ENCODE measurements at places on chromosomes 4 and X.

- DNase-seq: no peak
Observed at GRCh38 chr4:114684462-114684861, 85.9 kb downstream of the UGT8 start.

DNA sequence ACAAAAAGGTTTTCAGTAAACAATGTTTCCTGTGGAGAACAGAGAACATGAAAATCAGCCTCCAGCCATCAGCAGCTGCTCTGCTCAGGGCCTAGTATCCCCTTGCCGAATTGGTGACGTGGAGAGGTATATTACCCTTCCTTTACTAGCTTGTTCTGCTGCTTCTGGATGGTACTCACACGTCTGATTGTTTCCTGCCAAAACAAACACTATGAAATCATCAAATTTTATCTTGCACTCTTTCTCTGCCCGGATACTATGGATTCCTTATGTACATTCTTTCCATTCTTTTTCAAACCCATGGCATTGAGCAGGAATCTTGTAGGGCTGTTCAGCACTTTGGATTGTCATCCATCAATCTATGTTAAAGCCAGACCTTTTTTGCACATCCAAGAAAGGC is 18.8 kb upstream of the METAP1 start:
- DNase-seq: no peak

DNA sequence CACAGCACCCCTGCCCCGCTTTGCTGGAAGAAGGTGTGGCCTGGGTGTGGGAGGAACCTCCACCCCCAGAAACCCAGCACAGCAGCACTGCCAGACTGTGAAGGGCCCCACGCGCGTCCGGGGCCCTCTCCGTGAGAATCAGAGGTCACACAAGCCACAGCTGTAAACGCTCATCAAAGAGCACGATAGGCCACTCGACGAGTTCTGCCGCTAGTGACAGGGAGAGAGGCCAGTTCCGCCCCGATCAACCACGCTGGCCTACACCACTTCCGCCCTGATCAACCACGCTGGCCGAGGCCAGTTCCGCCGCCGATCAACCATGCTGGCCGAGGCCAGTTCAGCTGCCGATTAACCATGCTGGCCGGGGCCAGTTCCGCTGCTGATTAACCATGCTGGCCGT is 25.9 kb upstream of the ADRA2C start:
- DNase-seq: no peak

DNA sequence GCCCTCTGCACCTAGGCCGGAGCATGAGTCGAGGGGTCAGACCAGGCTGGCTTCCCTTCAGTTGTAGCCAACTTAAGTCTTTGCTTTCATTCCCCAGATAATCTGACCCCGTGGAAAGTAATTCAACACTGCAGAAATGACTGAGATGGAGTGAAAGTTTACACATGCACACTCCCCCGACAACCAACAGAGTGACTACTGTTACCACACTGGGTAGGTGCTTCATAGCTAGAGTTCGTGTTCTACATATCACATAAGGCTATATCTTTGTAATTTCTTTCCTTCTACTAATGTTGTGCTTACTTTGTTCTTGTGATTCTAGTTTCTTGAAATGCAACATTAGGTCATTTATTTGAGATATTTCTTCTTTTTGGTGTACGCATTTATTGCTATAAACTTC is 7.2 kb upstream of the CTAG2 start:
- DNase-seq: no peak

GRCh38 chrX:140495739-140496138 is 9.1 kb downstream of the SOX3 start:
- no peak for DNase-seq

GRCh38 chrX:35773958-35774564 is 24.1 kb upstream of the MAGEB16 start:
- DNase-seq: no peak

GRCh38 chr4:170803492-170803891 is 713.7 kb upstream of the AADAT start:
- no peak for DNase-seq

DNA sequence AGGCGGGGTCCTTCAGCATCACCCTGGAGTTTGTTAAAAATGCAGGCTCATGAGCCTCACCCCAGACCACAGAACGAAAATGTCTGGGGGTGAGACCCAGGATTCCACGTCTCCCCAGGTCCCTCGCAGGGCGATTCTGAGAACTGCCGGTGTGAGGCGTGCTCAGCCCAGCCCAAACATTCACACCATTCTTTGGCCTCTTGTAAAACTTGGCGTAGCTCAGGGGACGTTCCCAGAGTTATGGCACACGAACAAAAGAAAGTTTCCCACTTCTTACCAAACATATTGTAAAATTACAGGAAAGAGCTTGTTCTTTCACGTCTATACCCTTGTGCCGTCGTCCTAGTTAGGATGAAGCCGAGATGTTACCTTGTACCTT is 12.9 kb downstream of the CD99 start:
- no peak for DNase-seq

GRCh38 chr4:35461931-35462659 is 782.2 kb downstream of the ARAP2 start:
- DNase-seq: no peak

DNA sequence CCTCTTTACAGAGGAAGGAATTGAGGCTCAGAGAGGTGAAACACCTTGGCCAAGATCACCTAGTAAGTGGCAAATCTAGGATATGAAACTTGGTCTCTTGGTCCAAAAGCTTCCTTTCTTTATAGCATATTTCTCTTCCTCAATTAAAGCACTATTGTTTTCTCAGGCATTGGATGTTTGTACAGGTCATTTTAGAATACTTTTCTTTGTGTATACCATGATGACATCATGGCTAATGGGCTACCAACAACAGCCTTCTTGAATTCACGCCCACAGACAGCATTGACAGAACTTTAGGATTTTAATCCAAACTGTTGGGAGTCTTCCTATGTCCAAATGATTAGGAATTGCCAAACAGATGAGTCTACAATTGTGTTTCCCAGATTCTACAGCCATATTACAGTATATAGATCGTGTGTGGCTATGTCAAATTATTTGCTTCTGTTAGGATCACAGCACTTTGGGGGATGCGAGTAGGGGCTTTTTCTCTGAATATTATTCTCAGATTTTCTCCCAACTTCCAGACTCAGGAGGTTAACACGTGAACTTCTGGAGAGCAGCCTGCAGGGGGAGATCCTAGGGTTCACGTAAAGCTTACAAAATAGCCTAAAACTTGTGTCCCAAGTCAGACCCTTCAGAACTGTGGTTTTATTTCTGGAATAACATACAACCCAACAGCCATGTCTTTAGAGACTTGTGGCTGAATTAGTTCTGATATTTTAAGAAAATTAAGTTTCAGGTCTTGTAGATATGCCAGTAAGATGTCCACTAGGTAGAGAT is 191.8 kb downstream of the SHROOM3 start:
- DNase-seq: no peak

DNA sequence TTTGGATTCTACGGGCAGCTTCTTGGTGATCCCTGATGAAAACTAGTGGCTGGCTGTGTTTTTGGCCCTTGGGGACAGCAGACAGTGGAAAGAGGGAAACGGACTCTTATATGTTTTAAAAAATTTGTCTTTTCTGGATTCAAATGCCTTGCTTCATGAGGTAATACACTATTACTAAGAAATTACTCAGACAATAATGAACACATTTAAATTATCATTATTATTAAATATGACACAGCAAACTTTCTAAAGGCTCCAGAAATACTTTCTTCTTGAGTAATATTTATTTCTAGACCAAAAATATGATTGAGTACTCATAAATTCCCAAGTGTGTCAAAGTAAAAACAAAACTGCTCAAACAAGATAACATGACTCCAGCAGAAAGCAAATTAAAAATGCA is 520.7 kb upstream of the AADAT start:
- no peak for DNase-seq

GRCh38 chr4:118180776-118181175 is 146.5 kb downstream of the NDST3 start:
- DNase-seq: no peak

DNA sequence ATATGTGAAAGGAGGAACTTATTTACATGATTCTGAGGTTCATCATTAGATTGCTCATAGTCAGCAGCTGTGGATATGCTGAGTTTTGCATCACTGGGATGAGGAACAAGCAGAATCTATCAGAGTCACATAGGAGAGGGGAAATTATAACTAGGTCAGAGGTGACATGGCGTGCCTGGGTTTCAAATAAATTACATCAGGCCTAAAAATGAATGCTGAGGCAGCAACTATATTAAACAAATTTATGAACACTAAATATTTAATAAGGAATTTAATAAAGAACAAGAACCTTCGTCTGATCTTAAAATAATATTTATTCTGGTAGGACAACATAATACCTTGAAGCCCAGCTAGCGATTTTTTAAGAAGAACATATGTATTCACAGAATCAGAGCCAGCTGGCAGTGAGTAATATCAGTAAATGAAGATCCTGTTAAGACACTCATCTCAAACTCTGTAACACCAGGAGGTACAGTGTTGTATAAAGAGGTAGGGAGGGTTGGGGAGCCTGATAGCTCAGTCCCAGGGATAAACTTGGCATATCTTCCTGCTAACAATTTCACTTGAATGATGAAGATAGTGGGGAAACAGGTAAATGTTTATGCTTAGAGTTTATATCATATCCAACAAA is 60.9 kb upstream of the HS3ST1 start:
- no peak for DNase-seq

- no peak for DNase-seq
Observed at GRCh38 chrX:109590176-109590575, 34.8 kb downstream of the KCNE5 start.

GRCh38 chr4:120939693-120940092 is 17.2 kb upstream of the PRDM5 start:
- no peak for DNase-seq

DNA sequence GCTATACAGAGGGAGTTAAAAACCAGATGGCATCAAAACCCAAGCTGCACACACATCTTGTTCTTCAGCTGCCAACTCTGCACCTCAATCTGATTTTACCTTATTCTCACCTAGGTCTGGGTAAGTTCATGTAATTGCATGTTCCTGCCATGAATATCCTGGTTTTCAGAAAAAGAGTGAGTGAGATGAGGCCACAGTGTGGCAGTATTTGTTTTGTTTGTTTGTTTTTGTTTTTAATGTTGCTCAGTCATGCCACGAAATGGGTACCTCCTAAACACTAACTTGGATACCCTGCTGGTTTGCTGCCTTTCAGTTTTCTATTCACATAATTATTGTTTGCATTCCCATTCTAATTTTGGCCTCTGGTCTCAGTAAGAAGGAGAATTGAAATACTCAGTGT is 22.5 kb downstream of the TMEM164 start:
- DNase-seq: no peak

GRCh38 chr4:158042591-158043030 is 130.2 kb downstream of the GASK1B start:
- DNase-seq: no peak

GRCh38 chrX:75335127-75335458 is 61.2 kb downstream of the UPRT start:
- no peak for DNase-seq

GRCh38 chr4:153022241-153022715 is 86.2 kb downstream of the FHDC1 start:
- DNase-seq: no peak

DNA sequence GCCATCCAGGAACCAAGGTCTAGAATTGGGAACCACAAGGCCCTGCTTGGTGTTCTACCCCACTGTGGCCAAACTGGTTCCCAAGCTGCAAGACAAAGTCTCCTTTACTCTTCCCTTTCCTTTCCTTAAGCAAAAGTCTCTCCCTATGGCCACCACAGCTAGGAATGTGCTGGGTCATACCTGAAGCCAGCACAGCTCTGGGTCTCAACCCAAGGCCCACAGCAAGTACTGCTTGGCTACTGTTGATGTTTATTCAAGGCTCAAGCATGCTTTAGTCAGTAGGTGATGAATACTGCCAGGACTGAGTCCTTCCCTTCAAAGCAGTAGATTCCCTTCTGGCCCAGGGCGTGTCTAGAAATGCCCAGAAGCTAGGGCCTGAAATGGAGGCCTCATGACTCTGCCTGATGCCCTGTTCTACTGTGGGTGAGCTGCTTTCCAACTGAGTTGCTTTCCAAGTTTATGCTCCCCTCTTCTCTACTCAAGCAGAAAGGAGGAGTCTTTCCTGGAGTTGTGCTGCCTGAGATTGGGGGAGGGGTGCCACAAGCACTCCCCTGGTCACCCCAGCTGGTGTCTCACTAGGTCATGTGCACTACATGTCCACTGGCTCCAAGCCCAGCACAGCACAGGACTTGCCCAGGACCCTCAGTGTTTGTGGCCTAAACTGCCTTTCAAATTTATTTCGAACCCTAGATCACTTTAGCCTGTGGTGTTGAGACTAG is 44.9 kb downstream of the STAP1 start:
- no peak for DNase-seq

DNA sequence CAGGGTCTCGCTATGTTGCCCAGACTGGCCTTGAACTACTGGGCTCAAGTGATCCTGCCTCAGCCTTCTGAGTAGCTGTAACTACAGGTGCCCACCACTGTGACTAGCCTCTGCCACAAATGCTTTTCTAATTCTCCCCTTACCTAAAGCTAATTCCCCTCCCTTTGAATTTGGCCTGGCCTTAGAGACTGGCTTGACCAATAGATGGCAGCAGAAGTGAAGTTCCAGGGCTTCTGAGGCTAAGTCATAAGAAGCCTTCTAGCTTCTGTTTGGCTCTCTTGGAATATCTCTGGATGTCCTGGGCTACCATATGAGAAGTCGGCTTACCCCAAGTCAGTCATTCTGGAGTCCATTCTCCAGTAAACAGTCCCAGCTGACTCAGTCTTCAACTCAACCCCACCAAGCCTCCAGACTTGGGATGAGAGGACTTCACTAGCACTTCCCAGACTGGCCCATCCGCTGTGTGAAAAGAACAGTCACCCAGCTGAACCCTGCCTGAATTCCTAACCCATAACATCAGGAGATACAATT is 61.0 kb downstream of the HPRT1 start:
- DNase-seq: no peak

- no peak for DNase-seq
Observed at GRCh38 chrX:43976205-43976604, 3.0 kb upstream of the NDP start.

DNA sequence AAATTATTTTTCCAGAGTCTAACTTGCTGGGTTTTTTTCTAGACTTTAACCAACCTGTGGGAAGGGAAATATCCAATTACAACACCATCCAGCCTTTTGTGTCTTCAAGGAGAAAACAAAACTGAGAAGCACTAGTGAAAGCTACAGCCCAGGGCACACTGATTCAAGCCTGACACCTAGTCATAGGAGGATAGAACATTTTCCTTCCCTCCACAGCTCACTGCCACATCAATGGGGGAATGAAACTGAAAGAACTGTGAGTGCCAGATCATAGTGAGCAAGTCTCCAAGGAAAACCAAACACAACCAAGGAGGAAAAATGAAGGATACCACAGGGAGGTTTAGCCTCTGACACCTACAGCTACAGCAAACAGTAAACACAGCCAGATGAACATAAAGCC is 43.3 kb upstream of the MAGEA8 start:
- no peak for DNase-seq
